ENCODE measurements at places on chromosomes 2 and 18.

DNA sequence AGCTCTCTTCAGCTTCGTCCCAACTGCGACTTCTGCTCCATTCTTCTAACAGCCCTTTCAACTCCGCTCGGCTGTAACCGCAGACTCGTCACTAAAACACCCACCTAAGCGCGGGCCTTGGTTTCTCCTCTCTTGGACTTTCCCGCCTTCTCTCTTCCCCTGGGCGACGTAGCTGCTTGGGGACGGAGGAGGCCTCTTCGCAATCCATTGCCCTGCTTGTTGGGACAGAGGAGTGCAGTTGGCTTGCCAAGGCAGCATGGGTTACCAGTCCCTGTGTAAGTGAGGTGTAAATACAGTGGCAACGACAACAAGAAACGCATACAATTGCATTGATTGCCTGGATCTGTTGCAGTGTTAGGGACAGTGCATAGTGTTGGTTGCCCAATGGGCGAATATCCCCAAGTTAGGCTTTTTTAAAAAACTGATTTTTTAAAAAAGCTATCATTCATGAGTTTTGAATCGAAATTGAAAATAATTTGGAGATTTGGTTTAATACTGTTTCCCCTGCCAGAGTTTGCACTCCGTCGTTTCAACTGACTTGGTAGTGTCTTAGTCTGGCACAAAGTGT lies 484 bp upstream of the DARS1 start:
- DNase-seq: peak; percentile 45

DNA sequence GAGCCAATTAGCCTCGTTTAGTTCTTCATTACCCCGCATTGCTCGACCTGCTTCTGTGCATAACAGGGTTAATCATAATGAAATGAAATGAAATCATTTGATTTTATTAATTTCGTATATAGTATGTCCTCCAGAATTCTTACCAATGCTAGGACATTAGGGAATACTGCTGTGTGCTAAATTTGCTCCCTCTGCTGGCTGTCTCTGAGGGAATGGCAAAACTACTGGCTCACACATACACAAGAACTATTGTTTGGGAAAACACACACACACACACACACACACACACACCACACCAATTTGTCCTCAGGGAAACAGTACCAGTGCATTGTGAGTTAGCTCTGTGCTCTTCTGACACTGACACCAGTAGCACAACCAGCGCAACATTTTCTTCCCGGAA lies 273.3 kb upstream of the TCF4 start:
- DNase-seq: no peak

DNA sequence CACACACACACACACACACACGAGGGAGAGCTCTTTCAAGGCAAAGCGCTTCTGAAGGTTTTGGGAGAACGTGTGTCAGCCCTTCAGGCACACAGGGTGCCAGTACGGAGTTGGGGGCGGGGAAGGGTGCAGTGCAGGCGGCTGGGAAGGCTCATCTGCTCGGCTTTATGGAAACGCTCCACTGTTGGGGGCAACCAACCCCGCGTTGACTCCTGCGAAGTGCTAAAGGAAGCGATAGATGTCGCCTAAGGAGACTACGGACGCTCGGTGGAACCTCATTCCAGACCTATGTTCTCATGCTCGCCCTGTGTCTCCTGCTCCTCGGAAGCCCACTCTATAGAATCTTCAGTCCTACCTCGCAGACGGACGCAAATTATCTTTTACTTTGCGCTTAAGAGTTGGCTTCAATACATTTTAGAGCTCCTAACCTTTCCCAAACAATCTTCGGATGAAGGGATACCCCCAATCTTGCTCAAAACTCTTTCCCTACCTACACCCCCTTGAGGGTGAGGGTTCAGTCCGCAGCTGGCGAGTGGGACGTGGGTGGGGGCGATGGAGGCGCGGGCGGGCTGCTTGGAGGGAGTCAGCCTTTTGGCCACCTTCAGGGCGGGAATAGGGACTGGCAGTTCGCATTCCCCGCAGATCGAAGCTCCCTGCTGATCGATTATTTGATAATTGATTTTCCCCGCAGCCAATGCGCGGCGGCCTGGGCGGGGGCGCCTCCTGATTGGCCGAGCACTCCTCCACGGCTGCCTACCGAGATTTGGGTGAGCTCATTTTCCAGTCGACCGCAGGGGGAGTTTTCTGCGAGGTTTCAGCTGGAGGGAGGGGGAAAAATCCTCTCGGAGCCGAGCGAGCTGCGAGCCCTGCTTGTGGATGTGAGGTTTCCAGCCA lies 1.9 kb upstream of the MEIS1 start:
- DNase-seq: no peak

GRCh38 chr2:155770516-155770915 lies 562.0 kb downstream of the NR4A2 start:
- DNase-seq: no peak

- DNase-seq: peak; percentile 67
These were observed at the start of gene AGFG1 for GRCh38 chr2:227471924-227472264. TSS of gene AGFG1 (plus strand) at chr2:227472156. CDS start at chr2:227472422, 266 bp downstream.

GRCh38 chr2:127700527-127701192 lies 637 bp upstream of the SFT2D3 start:
- DNase-seq: no peak

DNA sequence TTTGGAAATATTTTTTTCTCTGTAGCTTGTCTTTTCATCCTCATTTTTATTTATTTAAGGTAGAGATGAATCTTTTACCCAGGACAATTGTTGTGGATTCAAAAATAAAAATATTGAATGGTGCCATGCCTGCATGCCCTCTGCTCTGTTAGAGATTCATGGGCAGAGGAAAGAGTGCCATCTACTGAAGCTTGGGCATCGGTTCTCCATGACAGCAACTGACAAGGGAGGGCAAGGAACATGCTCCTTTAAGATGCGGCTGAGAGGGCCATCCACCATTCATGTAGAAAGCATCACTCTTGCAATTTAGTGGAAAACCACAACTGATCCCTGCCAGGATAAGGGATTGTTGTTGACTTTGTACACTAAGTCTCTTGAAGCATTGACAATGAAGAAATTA lies 79.9 kb downstream of the PARD3B start:
- DNase-seq: no peak

DNA sequence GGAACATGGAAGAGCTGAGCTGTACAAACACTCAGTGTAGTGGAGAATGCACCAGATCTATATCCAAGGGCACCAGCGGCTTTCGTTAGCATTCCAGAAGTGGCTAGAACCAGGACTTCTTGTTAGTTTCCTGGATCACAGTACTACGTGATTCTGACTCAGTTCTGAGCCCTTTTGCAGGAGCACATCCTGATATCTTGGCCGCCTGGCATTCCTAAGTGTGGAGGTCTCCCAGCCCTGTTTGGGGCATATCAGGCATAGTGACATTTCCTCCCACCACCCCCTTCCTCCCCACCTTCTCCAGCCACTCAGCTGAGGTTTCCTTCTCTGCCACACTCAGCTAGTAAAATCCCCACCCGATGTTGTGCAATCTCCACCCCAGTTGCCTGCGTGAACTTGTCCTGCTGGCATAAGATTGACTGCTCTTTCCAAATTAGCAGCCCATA lies 63.4 kb downstream of the BMP10 start:
- DNase-seq: no peak

DNA sequence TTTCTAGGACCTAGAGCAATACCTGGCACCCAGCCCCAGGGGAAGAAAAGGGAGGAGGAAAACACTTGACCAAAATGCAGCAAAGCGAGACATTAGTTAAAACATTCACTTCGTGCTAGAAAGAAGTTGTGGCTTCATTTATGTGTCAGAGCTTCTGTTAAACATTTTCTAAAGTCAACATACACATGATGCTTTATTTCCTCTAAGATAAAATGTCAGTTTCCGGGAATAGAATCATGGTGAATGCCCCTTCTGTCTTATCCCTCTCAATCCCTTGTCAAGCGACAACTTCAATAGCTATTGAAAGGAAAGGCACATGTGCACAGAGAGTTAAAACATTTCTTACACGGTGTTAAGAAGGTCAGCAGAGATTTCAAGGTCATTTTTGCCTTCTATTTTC lies 404.6 kb upstream of the CWC22 start:
- DNase-seq: no peak
